ENCODE measurements at places on chromosomes 16 and 17. TPM values are rescaled to one million over a fixed set of nuclear protein-coding genes. Genes with fewer than 3 reads are reported as not detected.

DNA sequence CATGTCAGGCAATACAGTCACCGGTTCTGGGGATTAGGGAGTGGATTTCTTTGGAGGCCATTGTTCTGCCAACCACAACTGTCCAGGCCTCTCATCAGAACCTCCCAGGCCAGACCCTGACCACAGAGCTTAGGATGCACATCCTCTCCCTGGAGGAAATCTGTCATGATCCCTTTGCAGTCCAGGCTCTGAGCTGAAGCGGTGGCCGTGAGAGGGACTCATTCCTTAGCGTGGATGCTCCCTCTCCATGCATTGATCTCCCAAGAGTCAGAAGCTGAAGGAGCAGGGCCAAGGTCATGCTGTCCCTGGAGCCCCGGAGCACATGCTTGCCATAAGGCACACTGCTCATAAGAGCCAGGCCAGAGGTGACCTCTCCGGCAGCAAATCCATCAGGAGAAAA, 181.4 kb downstream of the COPRS start:
- no peak for DNase-seq

DNA sequence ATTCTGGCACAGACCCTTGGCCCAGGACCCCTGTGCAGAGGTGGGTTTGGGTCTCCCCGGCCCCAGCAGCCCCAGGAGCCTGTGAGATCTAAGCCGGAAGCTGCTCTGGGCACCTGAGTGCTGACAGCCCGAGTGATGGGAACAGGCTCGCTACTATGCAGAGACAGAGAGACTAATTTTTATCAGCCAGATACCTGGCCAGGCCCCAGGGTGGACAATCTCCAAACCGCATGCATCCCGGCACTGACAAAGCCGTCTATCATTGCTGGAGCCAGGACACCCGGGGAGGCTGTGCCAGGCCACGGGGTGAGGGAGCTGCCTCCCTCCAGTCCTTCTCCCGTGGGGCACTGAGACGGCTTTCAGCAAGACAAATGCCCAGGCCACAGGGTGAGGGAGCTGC, 25.0 kb downstream of the CBFA2T3 start:
- DNase-seq, result no peak

DNA sequence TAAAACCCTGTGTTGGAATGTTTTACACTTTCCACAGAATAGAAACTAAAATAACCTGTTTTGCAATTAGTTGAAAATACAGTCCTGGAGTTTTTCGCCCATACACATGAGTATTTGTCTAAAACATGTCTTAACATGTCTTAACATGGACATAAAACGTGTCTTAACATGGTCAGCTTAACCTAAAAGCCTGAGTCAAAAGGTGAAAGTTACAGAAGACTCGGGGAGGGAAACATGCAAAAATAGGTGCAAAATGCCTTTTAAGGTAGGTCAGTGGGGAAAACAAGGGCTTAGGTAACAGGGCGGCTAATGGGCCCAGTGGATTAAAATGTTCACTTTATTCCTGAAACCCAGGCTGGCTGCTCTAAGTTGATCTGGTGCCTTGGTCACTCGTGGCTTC, 56.1 kb upstream of the RBL2 start:
- DNase-seq, result no peak

- DNase-seq, result no peak
These were observed 14.6 kb upstream of the PITPNA start for GRCh38 chr17:1577182-1577581.

Gene KRT16
- total RNA-seq, result not detected

Gene LGALS9B
- total RNA-seq, result not detected

DNA sequence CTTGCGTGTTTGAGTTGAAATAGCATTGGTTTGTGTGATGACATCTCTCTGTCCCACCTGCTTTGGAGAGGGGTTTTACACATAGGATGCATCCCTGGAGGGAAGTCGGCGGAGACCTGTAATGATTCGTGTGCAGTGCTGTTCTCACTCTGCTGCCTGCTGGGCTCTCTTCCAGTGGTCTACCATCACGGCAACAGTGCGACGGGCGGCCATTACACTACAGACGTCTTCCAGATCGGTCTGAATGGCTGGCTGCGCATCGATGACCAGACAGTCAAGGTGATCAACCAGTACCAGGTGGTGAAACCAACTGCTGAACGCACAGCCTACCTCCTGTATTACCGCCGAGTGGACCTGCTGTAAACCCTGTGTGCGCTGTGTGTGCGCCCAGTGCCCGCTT, 41.1 kb upstream of the CRISPLD2 start:
- DNase-seq, result no peak

GRCh38 chr17:9120471-9120870, 99.2 kb downstream of the NTN1 start:
- DNase-seq, result no peak

- DNase-seq, result no peak
These were observed at the start of gene RNF151 for GRCh38 chr16:1966460-1966859. Gene RNF151, plus strand, starts transcription at chr16:1966856. Its CDS starts 26 bp downstream, at chr16:1966882.

- no peak for DNase-seq
These were observed 86.1 kb upstream of the RBFOX1 start for GRCh38 chr16:7246578-7246977.

- DNase-seq, result no peak
These were observed 33.7 kb downstream of the IST1 start for GRCh38 chr16:71929048-71929447.

- DNase-seq, result no peak
These were observed 87.0 kb downstream of the CDH13 start for GRCh38 chr16:82713778-82714177.

- no peak for DNase-seq
These were observed 10.6 kb upstream of the TMIGD1 start for GRCh38 chr17:30344283-30345088.

DNA sequence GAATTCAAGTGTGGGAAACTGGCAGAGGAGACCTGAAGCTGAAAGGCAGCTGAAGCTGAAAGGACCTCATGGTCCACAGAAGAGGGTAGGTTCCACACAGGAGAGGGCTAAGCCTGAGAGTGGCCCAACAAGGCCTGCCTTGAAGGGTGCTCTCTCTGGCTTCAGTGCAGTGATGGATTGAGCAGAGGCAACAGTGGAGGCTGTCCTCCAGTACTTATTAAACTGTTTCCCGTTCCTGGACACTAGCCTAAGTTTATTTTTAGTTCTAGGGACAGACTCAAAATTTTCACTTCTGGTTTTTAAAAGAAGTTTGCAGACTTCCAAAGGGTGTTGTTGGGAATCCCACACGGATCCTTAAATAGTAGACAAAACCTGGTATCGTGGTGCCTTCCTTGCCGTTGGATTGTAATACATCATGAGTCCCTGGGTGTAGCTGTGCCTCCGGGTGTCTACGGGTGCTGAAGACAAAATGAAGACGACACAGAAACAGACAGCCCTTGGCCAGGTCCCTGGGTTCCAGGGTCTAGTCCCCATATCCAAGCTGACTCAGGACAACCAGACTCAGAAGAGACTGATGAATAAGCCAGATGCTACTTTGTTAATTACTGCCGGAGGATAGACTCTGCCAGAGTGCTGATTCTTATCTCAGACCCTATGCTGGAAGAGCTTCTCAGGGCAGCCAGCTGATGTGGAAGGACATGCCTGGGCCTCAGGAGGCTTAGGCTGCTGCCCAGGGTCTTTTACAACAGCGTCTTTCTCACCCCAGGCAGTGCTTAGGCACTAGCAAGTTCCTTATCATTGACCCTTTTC, 7.1 kb upstream of the CMTM4 start:
- DNase-seq, result no peak

- no peak for DNase-seq
These were observed 91.6 kb downstream of the TNFRSF13B start for GRCh38 chr17:16880121-16880842.

Gene SLC52A1
- total RNA-seq, result not detected

Gene PYY
- total RNA-seq, result not detected

GRCh38 chr16:12420661-12421209, 383.0 kb downstream of the CPPED1 start:
- DNase-seq, result no peak

Gene TAT
- 0.48 TPM for total RNA-seq

Gene ATP2A1
- 1.4 TPM for total RNA-seq

- no peak for DNase-seq
These were observed 92.4 kb downstream of the YPEL2 start for GRCh38 chr17:59423903-59424302.

Gene FTSJ3
- total RNA-seq, result 123 TPM

Gene HS3ST3A1
- total RNA-seq, result not detected

DNA sequence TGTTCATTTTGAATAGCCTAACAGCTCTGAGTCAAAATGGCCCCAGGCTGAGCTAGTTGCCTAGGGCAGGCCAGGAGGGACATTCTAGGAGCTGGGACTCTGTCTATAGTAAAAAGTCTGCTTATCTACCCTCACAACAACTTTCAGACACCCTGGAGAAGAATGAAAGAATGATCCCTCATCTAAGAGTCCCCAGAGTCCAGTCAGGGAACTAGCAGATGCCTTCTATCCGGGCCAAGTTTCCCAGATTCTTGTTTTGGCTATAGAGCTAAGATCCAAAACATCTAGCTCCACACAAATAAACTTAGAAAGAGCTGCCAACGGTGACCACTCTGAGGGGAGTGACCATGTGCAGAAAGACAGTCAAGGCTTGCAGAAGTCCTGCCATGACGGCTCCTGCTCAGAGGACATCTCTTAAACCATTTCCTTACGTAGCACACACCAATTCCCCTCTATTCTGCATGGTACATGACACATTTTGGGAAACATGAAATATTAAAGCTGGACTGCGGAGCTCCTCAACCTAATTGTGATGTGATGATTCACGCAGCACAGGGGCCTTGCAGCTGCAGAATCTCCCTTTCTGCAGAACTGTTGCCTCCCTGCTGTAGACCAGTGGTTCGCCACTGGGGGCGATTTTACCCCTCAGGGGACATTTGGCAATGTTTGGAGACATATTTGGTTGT, 24.2 kb downstream of the FAM20A start:
- DNase-seq, result no peak

GRCh38 chr17:64221679-64222078, 41.4 kb downstream of the TEX2 start:
- DNase-seq, result no peak

GRCh38 chr16:68737730-68738629, 888 bp downstream of the CDH1 start:
- no peak for DNase-seq

Gene IKZF3
- total RNA-seq, result 82.3 TPM

Gene P2RX1
- 0.13 TPM for total RNA-seq

- no peak for DNase-seq
These were observed 24.2 kb downstream of the IGSF6 start for GRCh38 chr16:21628121-21628726.

DNA sequence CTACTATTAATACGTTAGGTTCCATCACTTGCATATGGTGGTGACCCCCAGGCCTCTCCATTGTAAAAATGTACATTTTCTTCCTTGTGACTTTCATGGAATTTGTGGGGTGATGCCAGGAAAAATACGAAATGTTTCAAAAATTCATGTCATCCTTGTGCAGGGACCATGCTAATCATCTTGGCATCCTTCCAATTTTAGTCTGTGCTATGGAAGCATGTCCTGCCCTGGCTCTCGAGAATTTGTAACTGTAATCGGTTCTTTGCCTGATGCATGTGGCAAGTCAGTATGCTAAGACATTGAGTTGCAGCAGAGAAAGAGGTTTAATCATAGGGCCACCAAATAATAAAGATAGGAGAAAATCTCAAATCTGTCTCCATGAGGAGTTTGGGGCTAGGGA, 14.3 kb upstream of the GINS3 start:
- DNase-seq, result no peak

DNA sequence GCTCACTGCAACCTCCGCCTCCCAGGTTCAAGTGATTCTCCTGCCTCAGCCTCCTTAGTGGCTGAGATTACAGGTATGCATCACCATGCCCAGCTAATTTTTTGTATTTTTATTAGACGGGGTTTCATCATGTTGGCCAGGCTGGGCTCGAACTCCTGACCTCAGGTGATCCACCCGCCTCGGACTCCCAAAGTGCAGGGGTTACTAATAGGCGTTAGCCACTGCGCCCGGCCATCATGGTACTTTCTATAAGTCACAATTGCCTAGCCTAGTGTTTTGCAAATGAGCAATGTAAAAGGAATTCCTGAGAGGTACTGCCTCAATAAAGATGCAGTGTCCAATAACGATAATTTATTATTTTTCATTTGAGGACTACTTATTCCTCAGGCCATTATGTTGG, 13.9 kb upstream of the PSMC3IP start:
- no peak for DNase-seq

- DNase-seq, result peak; percentile 87
These were observed 4.1 kb upstream of the CDH15 start for GRCh38 chr16:89167425-89167941.

Gene RND2
- 0.33 TPM for total RNA-seq

GRCh38 chr16:84340325-84341040, 27.9 kb upstream of the ATP2C2 start:
- DNase-seq, result no peak

Gene OR1D5
- total RNA-seq, result not detected

Gene CCL16
- total RNA-seq, result not detected

GRCh38 chr17:30134551-30134950, 17.9 kb downstream of the NSRP1 start:
- no peak for DNase-seq

- DNase-seq, result no peak
These were observed 9.5 kb upstream of the LGALS9 start for GRCh38 chr17:27621536-27621935.

Gene SPSB3
- total RNA-seq, result 15.5 TPM

Gene LIG3
- total RNA-seq, result 58.2 TPM

Gene MLX
- 90.1 TPM for total RNA-seq

Gene PRSS33
- not detected for total RNA-seq

GRCh38 chr16:88870608-88871348, 4.3 kb upstream of the PABPN1L start:
- DNase-seq, result no peak
